ENCODE measurements at places on chromosomes 4 and X.

DNA sequence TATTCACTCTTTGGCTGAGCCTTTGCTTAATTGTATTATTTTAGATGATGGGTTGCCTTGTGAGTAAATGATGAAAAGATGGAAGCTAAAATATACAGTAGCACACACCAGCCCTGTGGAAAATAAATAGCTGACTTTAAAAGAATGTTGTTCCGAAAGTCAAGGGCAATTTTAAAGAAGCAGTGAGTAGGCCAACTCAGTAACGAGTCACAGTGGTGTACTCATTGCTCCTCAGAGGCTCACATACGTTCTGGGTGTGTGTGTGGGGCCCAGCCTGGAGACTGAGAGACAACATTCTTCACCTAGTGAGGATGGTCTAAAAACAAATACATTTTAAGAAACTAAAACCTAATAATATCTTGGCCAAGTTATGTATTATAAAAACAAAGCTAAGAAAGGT lies 640.3 kb downstream of the TRIML1 start:
- peak; percentile 25 for DNase-seq

GRCh38 chr4:132865458-132865857 lies 283.6 kb upstream of the PCDH10 start:
- no peak for DNase-seq

- DNase-seq: no peak
Measured at GRCh38 chr4:77142646-77143028, 14.4 kb upstream of the CCNG2 start.

DNA sequence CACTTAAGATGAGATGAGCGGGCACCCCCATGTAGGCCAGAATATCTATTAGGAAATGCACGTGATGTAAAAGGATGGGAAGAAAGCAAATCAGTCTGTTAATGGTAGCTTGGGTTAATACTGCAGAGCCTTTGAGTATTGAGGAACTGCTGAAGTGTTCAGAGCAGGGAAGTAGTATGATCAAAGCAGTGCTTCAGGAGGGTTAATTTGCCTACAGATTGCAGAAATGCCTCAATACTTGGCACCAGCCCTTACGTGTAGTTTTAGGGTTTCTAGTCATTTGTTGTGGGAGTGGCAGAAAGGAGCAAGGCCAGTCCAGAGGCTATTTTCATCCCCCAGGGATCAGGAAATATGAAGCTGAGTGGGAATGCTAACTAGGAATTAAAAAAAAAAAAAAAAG lies 19.7 kb downstream of the ZFX start:
- DNase-seq: peak; percentile 45

- peak; percentile 30 for DNase-seq
Measured at GRCh38 chr4:38868059-38868960, 704 bp downstream of the FAM114A1 start.

- DNase-seq: no peak
Measured at GRCh38 chr4:3658530-3658913, 107.7 kb upstream of the ADRA2C start.
